ENCODE measurements at places on chromosomes 1 and 21. TPM values are rescaled to one million over a fixed set of nuclear protein-coding genes. Genes with fewer than 3 reads are reported as not detected.

- no peak for DNase-seq
- H3K36me3 ChIP-seq, result no peaks in the 10 kb centered on the region
- H3K27me3 ChIP-seq, result peaks cover 24% of the 10 kb centered on the region
- no peaks in the 10 kb centered on the region for H3K4me1 ChIP-seq
- H3K4me3 ChIP-seq, result no peak overlapping the region
These were observed 83.7 kb upstream of the IFFO2 start for GRCh38 chr1:19040010-19040680.

DNA sequence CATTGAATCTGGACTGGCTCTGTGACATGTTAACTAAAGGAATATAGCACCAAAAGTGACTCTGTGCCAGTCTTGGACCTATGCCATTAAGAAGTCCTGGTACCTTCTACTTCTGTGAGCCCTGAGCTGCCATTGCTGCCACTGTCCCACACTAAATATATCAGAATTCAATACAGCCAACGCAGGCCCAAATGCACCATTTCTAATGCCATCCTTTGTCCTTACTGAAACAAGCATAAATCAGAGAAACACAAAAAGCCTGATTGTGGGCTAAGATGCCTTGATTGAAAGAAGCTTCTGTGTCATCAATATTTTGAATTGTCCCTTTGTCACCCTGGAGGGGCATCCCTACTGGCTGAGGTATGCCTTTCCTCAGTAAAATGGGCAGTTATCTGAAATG, 66.9 kb upstream of the NEK2 start:
- DNase-seq, result no peak
- no peaks in the 10 kb centered on the region for H3K36me3 ChIP-seq
- no peaks in the 10 kb centered on the region for H3K4me1 ChIP-seq
- H3K27ac ChIP-seq, result no peak overlapping the region

DNA sequence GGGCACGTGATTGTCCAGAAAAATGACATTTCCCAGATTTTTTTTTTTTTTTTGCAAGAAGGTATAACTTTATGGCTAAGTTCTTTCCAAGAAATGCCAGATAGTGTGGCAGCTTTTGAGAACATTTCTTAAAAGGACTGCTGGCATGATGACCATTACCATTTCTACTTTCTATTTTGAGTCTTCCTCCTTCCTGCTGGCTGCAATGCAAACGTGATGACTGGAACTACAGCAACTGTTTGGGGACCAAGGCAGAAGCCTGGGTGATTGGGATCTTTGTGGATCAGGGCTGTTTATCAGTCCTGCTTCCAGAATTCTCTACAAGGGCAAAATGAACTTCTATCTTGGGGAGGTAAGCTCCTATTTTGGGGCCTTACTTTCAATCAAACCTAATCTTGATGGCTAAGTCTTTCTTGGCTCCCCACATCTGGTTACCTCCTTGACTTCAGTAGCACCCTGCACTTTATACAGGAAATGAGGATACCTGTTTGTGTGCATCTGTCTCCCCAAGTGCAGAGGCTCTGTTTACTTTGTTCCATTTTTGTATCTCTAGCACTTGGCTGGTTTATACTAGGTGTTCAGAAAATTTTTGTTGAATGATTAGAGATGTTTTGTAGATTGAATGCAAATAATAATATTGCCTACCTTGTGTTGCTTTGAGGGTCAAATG, 3.7 kb upstream of the DDX20 start:
- H3K27me3 ChIP-seq, result no peaks in the 10 kb centered on the region
- H3K27ac ChIP-seq, result no peak overlapping the region
- H3K4me1 ChIP-seq, result peaks cover 25% of the 10 kb centered on the region

GRCh38 chr1:184860535-184860934, 105.9 kb upstream of the EDEM3 start:
- no peak for DNase-seq
- H3K27ac ChIP-seq, result no peak overlapping the region
- H3K27me3 ChIP-seq, result no peaks in the 10 kb centered on the region

DNA sequence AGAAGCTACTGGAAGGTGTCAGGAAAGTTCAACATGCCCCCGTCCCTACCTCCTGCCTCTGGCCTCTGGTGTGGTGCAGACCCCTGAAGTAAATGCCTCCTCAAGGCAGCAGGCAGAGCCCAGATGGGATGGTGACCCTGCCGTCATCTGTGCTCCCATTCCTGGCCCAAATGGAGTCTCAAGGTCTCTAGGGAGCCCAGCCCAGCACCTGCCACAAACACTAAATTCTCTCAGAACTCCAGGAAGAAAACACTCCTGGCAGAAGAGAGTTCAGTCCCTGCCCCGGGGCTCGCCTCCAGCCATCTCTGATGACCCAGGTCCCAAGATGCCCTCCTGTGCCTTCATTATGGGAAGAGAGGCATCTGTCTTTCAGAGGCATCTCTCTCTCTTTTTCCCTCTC, 261.6 kb upstream of the TMEM51 start:
- H3K27ac ChIP-seq, result no peak overlapping the region
- H3K4me1 ChIP-seq, result peaks cover 8% of the 10 kb centered on the region
- no peaks in the 10 kb centered on the region for H3K36me3 ChIP-seq
- DNase-seq, result no peak
- H3K27me3 ChIP-seq, result peaks cover 30% of the 10 kb centered on the region
- H3K4me3 ChIP-seq, result no peak overlapping the region

GRCh38 chr1:52145137-52145536, 3.2 kb downstream of the ZFYVE9 start:
- H3K4me3 ChIP-seq, result no peak overlapping the region
- no peak for DNase-seq
- no peak overlapping the region for H3K27ac ChIP-seq
- H3K27me3 ChIP-seq, result no peaks in the 10 kb centered on the region
- peaks cover 27% of the 10 kb centered on the region for H3K4me1 ChIP-seq

Gene S100A14
- not detected for total RNA-seq
